ENCODE measurements at places on chromosomes 11 and 22.
A peak's percentile ranks its signal among the peaks of the same experiment; 100 is the strongest.

GRCh38 chr11:134071766-134072402 lies 3.0 kb downstream of the JAM3 start:
- no peak for DNase-seq

DNA sequence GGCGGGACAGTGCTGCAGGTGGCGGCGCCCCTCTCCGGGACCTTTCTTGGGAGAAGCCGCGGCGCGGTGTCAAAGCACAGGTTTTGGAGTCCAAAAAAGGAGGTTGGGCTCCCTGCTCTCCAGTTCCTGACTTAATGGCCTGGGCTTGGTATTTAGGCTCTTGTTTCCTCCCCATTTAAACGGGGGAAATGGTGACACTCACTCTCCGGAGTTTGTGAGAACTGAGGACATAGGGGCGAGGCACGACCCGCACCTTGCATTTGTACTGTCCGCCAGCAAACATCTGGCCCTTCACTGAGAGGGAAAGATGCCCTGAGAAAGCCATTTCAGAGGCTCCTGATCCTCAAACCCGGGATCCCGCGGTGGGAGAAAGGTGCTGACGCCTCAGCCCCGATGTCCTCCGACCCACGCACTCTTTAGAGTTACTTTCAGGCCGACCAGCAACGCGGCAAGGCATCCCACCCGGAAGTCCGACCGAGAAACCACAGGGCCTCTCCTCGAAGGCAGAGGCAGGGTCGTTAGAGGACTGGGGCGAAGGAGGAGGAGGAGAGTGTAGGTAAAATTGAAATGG lies 2.9 kb upstream of the WDR74 start:
- DNase-seq = no peak

GRCh38 chr11:2396471-2396870 lies 4.1 kb upstream of the TSSC4 start:
- no peak for DNase-seq

DNA sequence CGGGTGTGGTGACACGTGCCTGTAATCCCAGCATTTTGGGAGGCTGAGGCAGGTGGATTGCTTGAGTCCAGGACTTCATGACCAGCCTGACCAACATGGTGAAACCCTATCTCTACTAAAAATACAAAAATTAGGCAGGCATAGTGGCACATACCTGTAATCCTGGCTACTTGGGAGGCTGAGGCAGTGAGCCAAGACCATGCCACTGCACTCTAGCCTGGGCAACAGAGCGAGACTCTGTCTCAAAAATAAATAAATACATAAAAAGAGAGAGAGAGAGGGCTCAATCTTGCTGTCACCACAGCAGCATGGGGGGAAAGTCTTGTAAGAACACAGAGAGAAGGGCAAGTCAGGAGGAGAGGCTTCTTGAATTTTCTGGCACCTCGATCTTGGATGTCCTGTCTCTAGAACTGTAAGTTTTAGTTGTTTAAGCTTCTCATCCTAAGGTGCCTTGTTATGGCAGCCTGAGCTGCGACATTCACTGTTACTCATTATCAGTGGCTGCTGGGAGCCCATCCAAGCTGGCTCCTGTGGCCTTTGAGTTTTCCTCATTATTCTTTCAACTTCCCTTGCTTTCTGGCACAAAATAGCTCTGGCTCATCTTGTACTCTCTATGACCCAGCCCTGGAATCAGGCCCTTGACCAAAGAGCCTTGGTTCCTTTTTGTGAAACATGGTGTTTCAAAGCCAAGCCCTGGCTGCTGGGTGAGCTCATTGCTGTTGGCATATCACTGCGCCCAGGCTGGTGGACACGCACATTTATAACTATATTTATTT lies 8.0 kb upstream of the PSMC3 start:
- no peak for DNase-seq

- DNase-seq = no peak
These were observed 3.3 kb downstream of the TCN2 start for GRCh38 chr22:30610299-30610698.

DNA sequence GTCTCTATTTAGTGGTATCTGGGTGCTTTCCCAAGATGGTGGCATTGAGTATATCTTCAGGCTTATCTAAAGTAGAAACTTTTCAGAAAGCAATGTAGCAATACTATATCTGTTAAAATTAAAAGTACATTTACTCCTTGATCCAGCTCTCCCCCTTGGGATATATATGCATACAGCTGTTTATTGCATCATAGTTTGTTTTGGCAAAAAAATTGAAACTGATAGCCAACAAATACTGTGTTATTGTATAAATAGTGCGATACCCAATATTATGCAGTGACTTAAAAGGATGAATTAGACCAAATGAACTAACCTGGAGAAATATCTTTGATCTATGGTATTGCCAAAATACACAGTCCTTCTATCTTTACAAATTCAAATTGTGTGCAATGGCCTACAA lies 8.4 kb upstream of the OR10A3 start:
- DNase-seq = no peak

- DNase-seq = no peak
These were observed 35.8 kb downstream of the MTNR1B start for GRCh38 chr11:93005239-93005638.

GRCh38 chr11:4672470-4672869 lies 25.2 kb downstream of the OR51E2 start:
- DNase-seq = no peak

DNA sequence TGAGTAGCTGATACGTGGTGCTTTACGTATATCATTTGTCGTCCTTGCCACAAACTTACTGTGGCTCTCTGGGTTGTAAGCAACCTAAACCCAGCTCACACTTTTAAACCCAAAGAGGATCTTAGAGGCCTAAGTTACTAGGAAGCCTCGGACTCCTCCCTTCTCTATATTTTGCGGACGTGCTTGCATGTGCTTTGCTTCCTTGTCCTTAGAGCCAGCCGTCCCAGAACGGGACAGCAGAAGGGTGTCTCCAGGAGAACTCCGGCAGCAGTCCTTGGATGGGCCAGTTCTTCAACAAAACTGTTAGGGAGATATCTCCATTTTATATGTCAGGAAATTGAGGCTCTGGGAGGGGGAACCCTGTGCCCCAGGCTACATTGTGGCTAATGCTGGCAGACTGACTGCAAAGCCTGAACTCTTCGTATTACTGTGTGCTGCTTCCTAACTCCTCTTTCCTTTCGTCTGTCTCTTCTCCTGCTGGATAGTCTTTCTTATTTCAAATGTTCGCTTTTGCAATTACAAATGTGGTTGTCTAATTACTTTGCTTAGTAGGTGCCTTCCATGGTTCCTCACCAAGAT lies 33.8 kb downstream of the TNRC6B start:
- DNase-seq = no peak

DNA sequence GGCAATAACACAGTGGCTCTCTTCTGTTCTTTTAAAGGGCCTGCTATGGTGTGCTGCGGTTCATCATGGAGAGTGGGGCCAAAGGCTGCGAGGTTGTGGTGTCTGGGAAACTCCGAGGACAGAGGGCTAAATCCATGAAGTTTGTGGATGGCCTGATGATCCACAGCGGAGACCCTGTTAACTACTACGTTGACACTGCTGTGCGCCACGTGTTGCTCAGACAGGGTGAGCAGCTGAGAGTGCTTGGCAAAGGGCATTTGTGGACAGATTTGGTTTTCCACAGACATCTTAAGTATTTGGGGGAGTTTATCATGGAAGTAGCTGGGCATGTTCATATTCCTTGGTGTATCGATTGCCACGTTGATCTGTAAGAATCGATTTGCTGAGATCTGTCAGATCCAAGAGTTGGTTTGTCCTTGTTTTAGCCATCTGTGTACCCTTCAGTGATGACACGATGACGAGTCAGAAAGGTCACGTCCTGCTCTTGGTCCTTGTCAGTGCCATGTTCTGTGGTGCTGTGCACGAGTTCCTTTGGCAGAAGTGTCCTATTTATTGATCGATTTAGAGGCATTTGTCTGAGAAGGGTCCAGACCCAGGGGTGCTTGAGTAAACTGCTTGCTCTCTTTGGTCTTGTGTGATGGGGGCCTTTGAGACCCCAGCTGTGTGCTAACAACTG lies 4.8 kb downstream of the RPS3 start:
- no peak for DNase-seq

DNA sequence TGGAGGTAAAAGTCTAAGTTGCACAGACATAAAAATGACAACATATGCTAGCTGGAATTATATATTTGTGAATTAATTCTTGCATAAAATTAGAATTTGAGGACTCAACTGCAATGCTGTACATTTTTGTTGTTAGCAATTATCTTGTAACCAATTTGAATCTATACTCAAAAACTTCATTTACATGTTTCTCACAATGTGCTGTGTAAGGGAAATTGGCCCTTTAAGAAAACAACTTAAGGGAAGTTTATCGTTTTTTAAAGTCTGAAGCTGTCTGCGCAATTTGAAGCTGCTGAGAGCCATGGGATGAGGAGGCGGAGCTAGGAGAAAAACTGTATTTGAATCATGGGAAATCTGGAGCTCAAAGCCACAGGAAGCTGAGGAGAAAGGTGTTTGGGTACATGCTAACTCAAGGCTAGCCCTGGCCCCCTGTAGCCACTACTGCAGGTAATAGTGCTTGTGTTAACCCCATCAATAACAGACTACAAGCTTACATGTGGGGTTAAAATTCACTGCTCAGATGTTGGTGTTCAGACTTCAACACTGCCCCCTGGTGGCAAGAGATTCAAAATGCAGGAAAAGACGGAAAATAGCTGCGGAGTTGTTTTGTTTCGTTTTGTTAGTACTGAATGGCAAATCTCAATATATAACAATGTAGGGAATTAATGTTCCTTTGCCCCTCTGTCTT lies 126.1 kb downstream of the BRD1 start:
- DNase-seq = no peak

- peak; percentile 28 for DNase-seq
These were observed 22.3 kb downstream of the KCNQ1 start for GRCh38 chr11:2466869-2467694.

DNA sequence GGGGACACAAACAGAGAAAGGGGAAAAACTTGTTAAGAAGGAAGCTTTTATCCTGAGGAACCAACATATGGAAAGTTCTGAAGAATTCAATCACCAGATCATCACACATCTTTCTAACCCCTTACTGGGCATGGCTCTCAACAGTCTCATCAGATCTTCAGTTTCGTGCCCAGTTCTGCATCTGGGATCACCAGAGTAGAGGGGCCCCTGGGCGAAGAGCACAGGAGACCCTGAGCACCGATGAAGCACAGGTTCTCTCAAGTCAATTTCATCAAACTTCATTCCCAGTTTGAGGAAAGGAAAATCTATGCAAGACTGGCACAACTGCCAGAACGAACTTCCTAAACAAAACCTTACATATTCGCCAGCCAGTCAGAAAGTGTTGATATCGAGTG lies 8.5 kb upstream of the PYGM start:
- no peak for DNase-seq

DNA sequence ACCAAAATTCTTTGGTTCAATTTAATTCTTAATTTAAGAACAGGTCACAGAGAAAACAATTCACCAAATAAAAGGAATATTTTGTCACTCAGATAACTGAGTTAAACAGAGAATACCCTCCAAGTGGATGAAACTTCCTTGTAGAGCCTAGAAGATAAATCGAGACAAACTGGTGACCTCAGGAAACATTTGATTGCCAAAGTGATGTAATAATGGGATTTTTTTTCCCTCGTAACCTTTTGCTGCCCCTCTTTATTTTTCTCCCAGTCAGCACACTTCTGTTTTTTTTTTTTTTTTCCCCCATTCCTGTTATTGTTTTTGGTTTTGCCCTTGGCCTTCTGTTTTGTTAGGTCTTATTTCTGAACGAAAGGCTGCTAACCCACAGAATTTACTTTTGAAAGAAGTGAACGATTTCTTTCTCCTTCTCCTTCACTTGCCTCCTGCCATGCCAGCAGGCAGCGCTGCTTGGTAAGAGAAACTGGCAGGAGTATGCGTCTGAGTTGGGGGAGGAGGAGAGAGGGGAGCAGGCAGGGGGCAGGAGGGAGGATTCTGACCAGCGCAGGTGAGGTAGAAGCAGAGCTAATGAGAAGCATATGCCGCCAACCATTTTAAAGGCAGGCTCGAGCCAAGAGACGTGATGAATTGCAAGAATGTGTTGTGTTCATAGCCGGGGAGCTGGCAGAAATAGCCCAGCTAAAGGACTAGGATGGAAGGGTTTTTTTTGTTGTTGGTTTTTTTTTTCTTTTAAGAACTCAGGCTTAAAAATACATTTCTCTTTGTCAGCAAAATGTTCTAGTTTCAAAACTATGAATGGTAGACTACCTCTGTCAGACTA lies 121.9 kb upstream of the MTMR2 start:
- DNase-seq = no peak

GRCh38 chr11:37511425-37511933 lies 913.4 kb upstream of the RAG2 start:
- no peak for DNase-seq

GRCh38 chr11:131750692-131751091 lies 380.3 kb downstream of the NTM start:
- no peak for DNase-seq
